ENCODE measurements at places on chromosomes 7 and 10. TPM values are rescaled to one million over a fixed set of nuclear protein-coding genes. Genes with fewer than 3 reads are reported as not detected.

Gene ANKRD7
- 0.43 TPM for total RNA-seq

Gene CRYGN
- not detected for total RNA-seq

Gene CCSER2
- total RNA-seq = 130 TPM

Gene SPDYE8
- total RNA-seq = not detected

Gene CAPZA2
- total RNA-seq = 368 TPM

Gene IGFBP3
- total RNA-seq = 43.3 TPM

Gene PDZD7
- total RNA-seq = 0.38 TPM

Gene NCAPG2
- 4.8 TPM for total RNA-seq

Gene ZNF789
- 2.1 TPM for total RNA-seq

Gene ZNF273
- 1.1 TPM for total RNA-seq

Gene HYAL4
- 0.43 TPM for total RNA-seq

Gene RASA4B
- total RNA-seq = 6.0 TPM

Gene SYNPO2L
- total RNA-seq = 408 TPM

Gene PIP
- not detected for total RNA-seq

Gene ZNF479
- total RNA-seq = not detected

Gene PNLIPRP3
- not detected for total RNA-seq

Gene CUZD1
- total RNA-seq = 0.15 TPM

Gene GJD4
- not detected for total RNA-seq

Gene PHYHIPL
- total RNA-seq = not detected

Gene OR6B1
- total RNA-seq = not detected

Gene CLDN4
- total RNA-seq = not detected

Measured in heart left ventricle (tissue), 16 donors.